ENCODE measurements at places on chromosomes 12 and 14.

DNA sequence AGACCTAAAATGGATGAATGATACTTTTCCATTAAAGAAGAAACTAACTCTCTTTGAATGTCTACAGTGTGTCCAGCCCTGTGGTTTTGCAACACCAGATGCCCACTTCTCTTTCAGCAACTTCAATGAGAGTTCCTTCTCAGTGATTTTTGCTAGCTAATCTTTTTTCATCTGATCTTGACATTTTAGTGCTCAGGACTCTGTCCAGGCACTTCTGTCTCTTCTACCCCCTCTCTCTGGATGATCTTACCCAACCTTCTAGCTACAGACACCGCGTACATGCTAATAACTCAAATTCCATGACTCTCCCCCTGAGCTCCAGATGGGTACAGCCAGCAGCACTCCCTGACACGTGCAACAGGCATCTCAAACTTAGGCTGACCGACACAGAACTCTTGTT, 161.1 kb upstream of the FOXN3 start:
- no peak for DNase-seq

- no peak for DNase-seq
These were observed 25.3 kb downstream of the OAS2 start for GRCh38 chr12:113003636-113004035.

- DNase-seq, result peak; percentile 3
These were observed 211.3 kb upstream of the KRR1 start for GRCh38 chr12:75722714-75723200.

DNA sequence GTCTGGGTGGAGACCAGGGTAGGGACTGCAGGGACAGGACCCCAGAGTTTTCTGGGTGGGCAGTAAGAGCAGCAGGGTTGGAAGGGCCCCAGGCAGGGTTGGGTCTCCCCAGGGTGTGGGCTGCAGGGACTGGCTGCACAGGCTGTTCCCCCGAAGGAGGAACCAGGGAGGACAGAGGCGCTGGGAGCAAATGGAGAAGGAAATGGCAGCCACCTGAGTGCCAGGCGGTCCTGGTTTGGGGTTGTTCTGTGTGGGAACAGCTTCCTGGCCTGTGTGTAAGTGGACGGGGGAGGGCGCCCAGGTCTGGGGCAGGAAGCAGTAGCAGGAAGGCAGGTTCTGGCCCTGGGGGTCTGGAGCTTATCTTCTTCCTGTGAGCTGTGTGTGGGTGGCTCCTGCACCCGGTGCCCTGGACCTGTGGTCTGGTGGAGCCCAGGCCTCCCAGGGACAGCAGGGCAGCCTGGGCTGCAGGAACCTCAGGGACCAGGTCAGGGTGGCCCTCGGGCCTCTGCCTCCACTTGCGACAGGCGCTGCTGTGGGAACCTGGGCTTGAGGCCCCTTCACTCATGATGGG, 372.8 kb downstream of the TMEM121 start:
- DNase-seq, result no peak

- no peak for DNase-seq
These were observed 13.8 kb downstream of the TMCC3 start for GRCh38 chr12:94636462-94637085.

- no peak for DNase-seq
These were observed 45.8 kb downstream of the GNS start for GRCh38 chr12:64713376-64713775.

GRCh38 chr12:16350682-16351081, 3.2 kb downstream of the MGST1 start:
- DNase-seq, result no peak

DNA sequence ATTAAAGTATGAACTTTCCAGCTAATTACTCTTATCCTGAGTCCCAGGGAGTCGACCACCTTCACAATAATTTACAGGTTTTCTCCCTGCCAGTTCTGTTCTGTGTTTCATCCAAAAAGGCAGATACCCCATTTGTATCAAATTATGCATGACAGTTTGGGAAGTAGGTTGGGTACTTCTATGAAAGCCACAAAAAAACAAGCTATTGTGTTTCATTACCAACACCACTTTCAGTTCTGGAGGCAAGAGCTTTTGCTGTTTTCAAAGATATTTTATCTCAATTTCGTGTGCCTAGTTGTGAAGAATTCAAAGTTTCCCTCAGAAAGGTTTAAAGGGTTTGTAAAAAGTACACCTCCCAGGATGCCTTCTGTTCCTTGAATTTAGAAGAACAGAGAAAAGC, 557.4 kb downstream of the FLRT2 start:
- no peak for DNase-seq

DNA sequence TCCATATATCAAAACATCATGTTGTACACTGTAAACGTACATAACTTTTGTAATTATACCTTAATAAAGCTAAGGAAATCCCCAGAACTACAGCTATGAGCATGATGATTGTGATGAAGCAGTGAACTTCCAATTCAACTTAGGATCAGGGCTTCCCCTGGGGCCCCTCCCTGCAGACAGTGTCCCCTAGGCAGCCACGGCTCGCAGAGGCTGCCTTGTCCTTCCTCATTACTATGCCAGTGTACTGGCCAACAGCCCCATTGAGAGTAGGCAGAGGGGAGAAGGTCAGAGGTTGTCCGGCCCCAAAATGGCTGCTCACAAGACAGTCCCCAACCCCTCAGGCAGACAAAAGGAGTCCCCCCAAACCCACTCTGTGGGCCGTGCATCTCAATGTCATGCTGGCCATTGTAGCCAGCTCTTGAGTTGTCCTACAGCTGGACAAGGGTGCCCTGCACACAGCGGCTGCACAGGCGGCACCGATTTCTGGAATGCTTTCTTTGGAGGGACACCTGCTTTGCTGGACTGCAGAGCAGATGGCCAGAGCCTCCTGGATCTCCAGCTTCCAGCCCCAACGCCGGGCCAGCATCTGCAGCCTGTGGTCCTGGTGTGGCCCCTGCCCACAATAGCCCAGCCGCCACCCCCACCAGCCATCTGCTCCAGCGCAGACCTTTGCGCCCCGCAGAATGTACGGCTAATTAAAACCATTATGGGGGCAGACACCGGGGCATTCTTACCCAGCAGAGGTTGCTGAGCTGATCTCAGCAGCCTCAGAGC, 46.1 kb downstream of the NIN start:
- DNase-seq, result no peak

GRCh38 chr14:100330388-100330931, 7.3 kb downstream of the SLC25A47 start:
- no peak for DNase-seq

- DNase-seq, result no peak
These were observed at the start of gene NTS for GRCh38 chr12:85874031-85874461. Gene NTS, plus strand, starts transcription at chr12:85874295. Its CDS starts 109 bp downstream, at chr12:85874404.

- no peak for DNase-seq
These were observed 10.4 kb downstream of the SAV1 start for GRCh38 chr14:50657753-50658152.

- DNase-seq, result no peak
These were observed 41.6 kb downstream of the NT5DC3 start for GRCh38 chr12:103799504-103799856.

DNA sequence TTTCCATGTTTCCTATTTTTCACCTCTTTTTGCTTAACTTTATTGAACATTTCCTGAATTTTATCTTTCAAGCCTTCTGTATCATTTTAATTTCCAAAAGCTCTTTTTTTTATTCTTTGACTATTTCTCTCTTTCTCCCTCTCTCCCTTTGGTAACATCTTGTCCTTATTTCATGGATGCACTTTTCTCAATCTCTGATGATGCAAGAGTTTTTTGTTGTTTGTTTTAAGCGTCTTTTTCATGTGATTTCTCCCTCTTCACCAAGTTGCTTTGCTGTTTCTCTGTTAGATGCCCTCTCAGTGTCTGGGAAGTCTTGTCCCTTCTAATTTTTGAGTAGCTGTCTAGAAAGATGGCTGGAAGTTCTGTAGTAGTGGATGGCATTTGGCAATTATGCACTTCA, 62.6 kb downstream of the ANO6 start:
- no peak for DNase-seq

DNA sequence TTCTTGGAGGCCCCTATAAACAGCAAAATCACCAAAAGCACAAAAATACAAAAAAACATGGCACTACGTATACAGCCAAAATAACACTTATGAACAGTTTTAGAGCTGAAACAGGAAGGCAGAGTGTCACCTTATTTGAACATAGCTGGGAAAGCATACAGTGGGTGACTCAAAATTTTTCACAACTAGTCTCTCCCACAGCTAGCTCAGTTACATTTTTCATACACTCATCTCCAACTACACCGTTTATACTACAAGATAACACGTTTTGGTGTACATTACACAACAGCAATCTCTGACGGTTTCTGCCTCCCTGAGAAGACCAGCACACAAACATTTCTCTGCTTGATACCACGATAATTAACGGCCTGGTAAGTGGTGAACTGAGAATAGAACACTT, 2.9 kb downstream of the RAD52 start:
- DNase-seq, result no peak

DNA sequence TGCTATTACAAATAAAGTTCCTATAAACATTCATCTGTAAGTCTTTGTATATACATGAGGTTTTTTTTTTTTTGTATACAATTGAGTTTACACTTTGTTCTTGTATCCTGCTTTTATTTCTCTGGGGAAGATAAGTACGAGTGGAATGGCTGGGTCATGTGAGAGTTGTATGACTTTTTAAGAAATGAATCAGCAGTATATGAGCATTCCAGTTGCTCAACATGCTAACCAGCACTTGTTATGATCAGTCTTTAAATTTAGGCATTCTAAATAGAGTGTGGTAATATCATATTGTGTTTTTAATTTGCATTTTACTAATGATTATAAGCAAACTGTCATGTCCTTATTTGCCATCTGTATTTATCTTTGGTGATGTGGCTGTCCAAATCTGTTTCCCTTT, 44.7 kb upstream of the AMIGO2 start:
- no peak for DNase-seq

DNA sequence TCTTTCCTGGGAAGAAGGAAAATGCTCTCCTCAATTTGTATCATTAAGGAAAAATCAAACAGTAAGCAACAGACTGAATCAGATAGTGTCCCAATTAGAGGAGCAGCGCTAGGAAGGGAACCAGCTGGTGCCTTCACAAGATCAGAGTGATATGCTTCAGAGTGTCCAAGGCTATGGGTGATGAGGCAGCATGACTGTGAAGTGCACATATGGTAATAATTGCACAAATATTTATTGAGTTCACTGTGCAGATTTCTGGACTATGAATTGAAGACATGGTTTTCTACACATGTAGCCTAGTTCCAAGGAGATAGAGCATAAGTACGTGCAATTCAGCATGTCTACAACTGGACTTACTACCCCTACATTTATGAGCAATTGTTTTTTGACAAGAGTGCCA, 78.8 kb upstream of the EVL start:
- DNase-seq, result no peak
